ENCODE measurements at places on chromosomes 6 and 20.

GRCh38 chr6:30754631-30755030 lies 10.3 kb upstream of the IER3 start:
- no peak for DNase-seq

DNA sequence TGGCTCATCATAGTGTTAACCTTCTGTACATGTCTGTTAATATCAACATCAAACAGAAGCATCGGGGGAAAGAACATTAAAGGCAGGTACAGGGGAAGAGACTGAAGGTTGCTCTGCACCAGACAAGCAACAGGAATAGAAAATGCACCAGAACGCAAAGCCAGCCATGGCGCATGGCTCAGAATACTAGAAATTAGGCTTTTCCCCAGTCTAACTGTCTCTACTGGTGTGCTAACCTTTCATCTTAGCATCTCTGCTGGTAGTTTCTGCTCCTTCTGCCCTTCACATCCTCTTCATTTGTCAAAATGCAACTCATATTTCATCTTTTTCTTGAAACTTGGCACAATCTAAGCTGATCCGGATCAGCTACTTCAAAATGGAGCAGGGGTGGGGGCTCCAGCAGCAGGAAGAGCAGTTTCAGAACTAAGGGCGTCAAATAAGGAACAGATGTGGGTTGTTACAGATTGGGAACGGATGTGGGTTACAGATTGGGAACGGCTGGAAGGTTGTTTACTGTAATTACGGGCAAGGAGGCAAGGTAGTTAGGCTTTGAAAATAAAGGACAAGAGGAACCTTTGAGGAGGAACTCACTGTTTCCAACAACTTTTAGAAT lies 13.1 kb upstream of the RNASET2 start:
- DNase-seq, result no peak

GRCh38 chr6:116010790-116011401 lies 49.8 kb downstream of the FRK start:
- no peak for DNase-seq

DNA sequence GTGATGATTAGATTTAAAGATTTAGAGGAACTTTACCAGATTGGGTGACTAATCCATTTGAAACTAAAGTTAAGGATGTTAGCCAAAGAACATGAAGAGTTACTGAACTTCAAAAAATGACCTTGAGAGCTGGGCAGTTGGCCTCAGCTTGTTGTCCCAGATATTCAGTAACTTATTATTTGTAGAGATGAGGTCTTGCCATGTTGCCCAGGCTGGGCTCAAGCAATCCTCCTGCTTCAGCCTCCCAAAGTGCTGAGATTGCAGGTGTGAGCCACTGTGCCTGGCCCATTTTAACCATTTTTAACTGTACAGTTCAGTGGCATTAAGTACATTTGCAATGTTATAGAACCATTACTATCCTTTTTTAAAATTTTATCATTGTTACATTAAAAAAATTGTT lies 161.5 kb downstream of the SLC16A10 start:
- no peak for DNase-seq

- no peak for DNase-seq
These were observed 25.0 kb downstream of the FOXP4 start for GRCh38 chr6:41571021-41571780.

- no peak for DNase-seq
These were observed 200.5 kb upstream of the CDYL start for GRCh38 chr6:4575714-4576113.

GRCh38 chr6:117276778-117277316 lies 11.5 kb downstream of the VGLL2 start:
- DNase-seq, result no peak

DNA sequence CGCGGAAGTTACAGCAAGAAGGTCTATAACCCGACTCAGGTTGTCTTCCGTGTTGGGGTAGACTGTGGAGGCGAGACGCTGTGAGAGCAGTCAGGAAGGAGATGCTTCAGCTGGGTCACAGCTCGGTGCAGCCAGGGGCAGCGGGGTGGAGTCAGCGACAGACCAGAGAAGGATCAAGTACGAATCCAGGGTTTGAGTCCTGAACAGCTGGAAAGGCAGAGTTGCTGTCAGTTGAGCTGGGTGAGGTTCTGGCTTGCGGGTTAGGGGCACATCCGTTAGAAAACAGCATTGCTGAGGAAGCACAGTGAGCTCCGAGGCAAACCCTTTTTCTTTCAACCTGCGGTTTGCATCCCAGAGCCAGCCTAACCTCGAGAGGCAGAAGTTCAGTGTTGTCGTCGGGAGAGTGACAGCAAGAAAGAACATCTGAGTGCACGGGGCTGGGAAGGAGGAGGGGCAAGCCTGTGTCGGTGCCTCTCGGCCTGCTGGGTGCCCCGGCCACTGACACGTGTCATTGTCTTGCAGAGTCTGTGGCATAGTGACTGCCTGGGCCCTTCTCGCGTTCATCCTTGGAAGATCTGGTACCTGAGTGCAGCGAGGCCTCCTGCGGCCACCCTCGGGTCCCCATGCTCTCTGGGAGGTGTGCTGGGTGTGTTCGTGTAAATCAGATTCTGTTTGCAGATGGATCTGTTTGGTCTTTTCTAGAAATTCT lies 20.0 kb downstream of the PNLDC1 start:
- no peak for DNase-seq

DNA sequence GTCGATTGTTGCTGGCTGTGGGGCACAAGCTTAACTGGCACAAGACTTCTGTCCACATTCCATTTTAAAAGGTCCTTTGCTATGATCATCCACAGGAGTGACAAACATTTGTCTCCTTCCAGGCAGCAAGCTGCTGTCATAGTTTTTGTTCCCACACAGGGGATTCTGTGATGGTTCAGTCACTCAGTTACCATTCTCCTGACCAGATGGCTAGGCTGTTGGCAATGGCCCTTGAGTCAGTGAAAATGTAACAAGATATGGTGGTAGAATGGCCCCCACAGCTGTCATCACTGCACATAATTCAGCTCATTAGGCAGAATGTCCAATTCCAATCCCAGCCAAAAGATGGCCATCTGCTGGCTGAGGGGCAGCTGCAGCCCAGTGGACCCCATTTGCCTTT lies 13.7 kb downstream of the BPIFA1 start:
- no peak for DNase-seq

DNA sequence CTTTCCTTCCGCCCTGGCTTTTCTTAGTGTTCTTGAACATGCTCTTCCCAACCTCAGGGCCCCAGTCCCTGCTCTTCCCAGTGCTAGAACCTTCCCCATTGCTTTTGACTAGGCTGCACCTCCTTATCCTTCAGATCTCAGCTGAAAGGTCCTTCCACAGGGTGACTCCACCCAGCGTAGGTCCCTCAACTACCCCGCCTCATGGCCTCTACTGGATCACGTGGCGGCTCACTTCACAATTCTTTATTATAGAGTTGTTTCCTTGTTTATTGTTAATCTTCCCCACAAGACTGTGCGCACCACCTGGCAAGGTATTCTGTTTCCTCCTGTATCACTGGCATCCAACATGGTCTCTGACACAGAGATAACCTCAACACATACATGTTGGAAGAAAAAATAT lies 31.2 kb downstream of the TTLL9 start:
- DNase-seq, result no peak

DNA sequence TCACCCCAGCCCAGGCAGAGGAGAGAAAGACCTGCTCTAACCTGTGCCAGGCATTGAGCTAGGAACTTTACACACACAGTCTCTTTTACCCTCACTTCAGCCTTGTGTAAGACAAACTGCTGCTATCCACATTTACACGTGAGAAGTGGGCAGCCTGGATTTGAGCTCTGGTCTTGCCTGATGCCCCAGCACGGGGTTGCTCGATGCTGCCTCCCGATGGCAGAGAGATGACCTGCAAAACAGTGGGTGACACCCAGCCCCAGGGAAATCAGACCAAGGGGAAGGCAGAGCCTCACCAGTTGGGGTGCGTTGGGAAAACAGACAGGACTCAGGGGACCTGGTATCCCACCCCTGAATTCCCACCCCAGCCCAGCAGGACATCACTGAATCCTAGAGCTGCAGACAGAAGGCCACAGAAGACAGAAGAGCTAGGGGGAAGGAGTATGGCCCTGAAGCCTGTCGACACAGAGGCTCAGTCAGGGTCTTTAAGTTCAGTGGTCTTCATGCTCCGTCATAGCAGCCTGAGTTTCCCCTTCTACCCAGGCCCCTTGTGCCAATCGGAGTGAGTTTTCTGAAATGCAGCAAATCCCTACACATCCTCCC lies 990 bp downstream of the BPI start:
- DNase-seq, result no peak

- DNase-seq, result no peak
These were observed 174.0 kb upstream of the AFDN start for GRCh38 chr6:167652701-167653095.

GRCh38 chr6:115768500-115768899 lies 292.2 kb downstream of the FRK start:
- DNase-seq, result no peak

DNA sequence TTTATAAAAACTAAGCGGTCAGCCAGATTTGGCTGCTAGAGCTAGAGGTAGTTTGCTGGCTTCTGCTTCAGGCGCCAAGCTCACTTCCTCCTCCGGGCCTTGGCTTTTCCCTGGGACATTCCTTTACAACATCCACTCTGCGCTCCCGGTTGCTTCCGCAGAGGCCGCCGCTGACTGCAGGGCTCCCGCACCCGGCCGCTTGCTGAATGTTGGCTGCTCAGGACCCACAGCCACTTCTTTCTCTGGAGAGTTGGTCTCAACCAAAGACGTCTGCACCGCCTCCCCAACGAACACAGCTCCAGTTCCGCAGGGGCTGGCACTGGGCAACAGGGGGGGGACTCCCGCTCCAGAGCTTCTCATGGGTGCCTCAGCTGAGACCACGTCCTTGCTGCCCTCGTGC lies 282.8 kb downstream of the TFAP2C start:
- DNase-seq, result no peak

- no peak for DNase-seq
These were observed 1.7 kb upstream of the GMPR start for GRCh38 chr6:16236631-16237199.

DNA sequence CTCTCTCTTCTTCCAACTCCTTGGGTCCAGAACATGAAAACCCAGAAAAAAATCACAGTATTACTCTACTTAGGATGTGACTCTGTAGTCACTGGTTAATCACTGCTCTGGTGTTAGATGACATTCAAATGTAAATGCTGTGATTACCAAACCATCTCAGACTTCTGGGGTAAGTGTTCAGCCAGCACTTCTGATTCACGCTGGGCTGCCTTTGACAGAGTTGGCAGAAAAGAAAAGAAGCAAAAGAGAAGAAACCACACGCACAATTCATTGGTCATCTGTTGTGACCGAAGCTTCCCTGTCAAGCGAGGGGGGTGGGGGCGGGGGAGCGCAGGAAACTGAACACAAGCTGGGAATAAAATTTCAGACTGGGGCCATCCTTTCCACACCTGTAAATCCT lies 82.7 kb downstream of the PSMG4 start:
- DNase-seq, result no peak
